ENCODE measurements at places on chromosomes 11 and 22. TPM values are rescaled to one million over a fixed set of nuclear protein-coding genes. Genes with fewer than 3 reads are reported as not detected.

Gene RNASEH2C
- total RNA-seq = 96.8 TPM

Gene SWAP70
- 7.5 TPM for total RNA-seq

DNA sequence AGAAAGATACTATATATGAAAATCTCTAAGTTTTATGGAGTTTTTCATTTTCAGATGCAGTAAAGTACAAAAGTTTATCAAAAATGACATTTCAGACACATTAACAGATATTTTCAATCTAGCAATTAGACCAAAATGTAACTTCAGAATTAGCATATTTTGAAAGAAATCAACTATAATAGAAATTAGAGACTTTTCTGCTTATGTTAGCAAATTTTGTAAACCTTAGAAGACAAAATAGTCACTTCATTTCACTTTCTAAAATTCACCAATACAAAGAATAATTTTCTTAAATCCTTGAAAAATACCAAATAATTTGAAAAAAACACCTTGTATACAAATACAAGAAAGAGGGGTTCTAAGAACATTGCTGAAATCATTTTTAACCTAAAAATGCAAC lies 135.8 kb upstream of the FIBIN start:
- no peak for DNase-seq
- H3K36me3 ChIP-seq = no peaks in the 10 kb centered on the region
- no peak overlapping the region for H3K4me3 ChIP-seq
- no peaks in the 10 kb centered on the region for H3K4me1 ChIP-seq
- no peaks in the 10 kb centered on the region for H3K27me3 ChIP-seq
- no peak overlapping the region for H3K27ac ChIP-seq

DNA sequence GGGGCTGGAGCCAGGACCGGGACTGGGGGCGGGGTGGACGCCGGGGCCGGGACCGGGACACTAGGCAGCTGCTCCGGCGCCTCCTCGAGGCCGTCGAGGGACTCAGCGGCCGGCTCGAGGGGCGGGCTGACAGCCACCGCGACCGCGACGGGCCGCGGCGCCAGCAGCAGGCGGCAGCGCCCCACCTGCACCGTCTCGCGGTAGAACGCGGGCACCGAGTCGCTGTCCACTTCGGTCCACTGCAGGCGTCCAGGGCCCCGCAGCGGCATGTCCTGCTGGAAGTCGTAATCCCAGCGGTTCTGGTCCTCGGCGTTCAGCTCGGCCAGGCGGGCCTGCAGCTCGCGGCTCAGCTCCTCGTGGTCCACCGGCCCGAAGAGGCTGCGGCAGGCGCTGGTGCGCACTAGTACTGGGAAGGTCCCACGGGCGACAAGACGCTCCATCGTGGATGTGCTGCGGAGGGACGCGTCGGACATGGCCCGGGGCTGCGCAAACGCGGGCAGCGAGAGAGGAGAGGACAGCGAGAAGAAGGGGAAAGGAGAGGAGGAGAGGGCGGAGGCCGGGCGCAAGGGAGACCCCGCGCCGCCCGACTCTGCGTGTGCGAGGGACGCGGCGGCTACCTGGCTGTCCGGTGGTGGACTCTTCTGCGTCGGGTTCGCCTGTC lies 428 bp downstream of the CDKN1C start:
- no peak overlapping the region for H3K27ac ChIP-seq
- H3K36me3 ChIP-seq = no peaks in the 10 kb centered on the region
- peaks cover 4% of the 10 kb centered on the region for H3K4me1 ChIP-seq

- no peak overlapping the region for H3K4me3 ChIP-seq
- no peak for DNase-seq
- H3K4me1 ChIP-seq = no peaks in the 10 kb centered on the region
These were observed 451.5 kb upstream of the FAT3 start for GRCh38 chr11:91773090-91773489.

DNA sequence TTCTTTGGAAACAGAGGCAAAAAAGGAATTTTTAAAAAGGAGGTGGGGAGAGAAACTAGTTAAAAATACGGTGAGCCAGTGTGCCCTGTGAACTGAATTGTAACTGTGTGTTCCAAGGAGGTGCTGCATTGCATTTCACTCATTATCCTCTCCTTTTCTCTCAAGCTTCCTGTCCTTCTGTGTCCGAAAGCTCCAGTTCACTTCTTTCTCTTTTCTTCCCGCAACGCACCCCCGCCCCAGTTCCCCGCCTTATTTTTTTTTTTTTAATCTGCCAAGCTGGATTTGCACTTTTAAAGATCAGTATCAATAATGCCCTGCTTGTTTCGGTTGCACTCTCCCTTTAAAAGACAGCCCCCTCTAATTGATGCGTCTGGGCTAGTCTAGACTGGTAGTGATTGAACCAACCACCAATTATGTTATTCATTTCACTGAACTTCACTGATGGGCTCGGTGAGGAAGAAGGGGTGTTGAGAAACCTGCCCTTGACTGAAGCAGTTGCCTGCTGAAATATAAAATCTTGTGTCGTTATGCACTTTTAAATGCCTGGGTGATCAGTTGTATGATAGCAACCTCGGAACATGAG lies 18.5 kb downstream of the BLID start:
- no peak overlapping the region for H3K27ac ChIP-seq
- no peaks in the 10 kb centered on the region for H3K36me3 ChIP-seq
- no peak for DNase-seq
- H3K4me1 ChIP-seq = peaks cover 14% of the 10 kb centered on the region
- no peak overlapping the region for H3K4me3 ChIP-seq

GRCh38 chr22:27213294-27213693 lies 555.9 kb downstream of the MIAT start:
- H3K4me1 ChIP-seq = no peaks in the 10 kb centered on the region
- no peak overlapping the region for H3K4me3 ChIP-seq
- H3K27ac ChIP-seq = no peak overlapping the region

- H3K36me3 ChIP-seq = peaks cover 10% of the 10 kb centered on the region
- DNase-seq = peak; percentile 71
- peak overlapping the region; percentile 96 for H3K27ac ChIP-seq
- peak overlapping the region; percentile 98 for H3K4me3 ChIP-seq
- H3K4me1 ChIP-seq = peaks cover 19% of the 10 kb centered on the region
These were observed 15.4 kb downstream of the BAD start for GRCh38 chr11:64268893-64269539.

DNA sequence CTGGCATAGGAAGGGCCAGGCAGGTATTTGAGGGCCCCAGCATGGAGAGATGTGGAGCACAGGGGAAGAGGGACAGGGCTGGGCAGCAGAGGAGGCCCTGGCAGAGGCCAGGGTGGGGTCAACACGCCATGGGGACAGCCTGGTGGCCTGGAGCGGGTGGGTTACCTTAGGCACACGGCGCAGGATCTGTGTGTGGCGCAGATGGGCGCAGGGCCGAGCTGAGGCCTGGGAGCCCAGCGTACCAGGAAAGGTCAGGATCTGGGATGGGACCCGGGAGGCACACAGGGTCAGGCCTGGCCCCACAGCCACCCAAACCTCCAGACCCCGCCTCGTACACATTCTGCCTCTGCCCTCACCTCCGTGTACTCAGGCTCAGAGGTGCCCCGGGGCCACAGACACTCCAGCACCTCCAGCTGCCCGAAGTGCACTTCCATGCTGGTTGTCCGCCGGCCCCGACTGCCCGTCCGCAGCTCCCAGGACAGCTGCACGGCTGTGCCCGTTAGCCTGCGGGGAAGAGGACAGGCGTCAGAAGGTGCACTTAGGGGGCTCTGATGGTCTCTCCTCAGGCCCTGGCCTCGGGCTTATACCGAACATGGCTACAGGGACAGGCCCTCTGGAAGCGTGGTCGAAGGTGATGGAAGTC lies 6.4 kb downstream of the ATG2A start:
- no peak overlapping the region for H3K27ac ChIP-seq
- H3K36me3 ChIP-seq = peaks cover 17% of the 10 kb centered on the region
- no peak overlapping the region for H3K4me3 ChIP-seq
- H3K27me3 ChIP-seq = no peaks in the 10 kb centered on the region
- no peak for DNase-seq

- peaks cover 5% of the 10 kb centered on the region for H3K4me1 ChIP-seq
- H3K27me3 ChIP-seq = peaks cover 38% of the 10 kb centered on the region
- no peak overlapping the region for H3K27ac ChIP-seq
These were observed 13.8 kb downstream of the PLXNB2 start for GRCh38 chr22:50293441-50294318.
